ENCODE measurements at places on chromosomes 6 and 20.

GRCh38 chr6:67009818-67010217 is 1302.8 kb upstream of the EYS start:
- DNase-seq: no peak

DNA sequence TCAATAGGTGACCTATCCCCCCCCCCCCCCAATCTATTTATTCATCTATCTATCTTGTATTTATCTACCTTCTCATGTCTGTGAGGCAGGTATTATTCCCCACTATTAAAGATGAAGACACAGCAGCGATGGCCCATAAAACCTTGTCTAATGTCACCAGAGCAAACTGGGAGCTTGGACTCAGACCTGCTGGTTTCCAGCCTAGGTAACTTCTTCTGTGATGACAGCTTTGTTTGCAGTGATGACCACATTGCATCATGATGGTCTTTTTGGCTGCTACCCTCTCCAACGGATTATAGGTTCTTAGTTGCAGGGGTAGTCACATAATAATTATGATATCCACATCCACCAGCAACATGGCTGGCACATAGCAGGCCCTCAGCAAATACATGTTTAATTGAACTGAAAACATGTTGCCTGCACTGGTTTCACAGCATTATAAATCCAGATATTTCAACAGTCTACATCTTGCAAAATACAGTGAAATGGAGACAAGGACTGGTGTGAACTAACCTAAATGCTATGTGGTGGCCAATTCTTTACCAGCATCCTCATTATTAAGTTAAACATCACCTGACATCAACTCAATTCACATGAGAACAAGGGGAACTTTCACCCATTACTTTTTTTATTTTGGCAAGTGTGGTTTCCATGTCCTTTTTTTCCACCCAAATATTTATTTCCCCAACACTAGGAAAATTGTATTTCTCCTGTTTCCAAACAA is 712.5 kb upstream of the NRSN1 start:
- DNase-seq: no peak

- no peak for DNase-seq
Observed at GRCh38 chr6:170003451-170004160, 252.2 kb downstream of the ERMARD start.

GRCh38 chr6:64294034-64294433 is 658.4 kb downstream of the PHF3 start:
- DNase-seq: no peak

- no peak for DNase-seq
Observed at GRCh38 chr6:153167907-153168306, 36.8 kb upstream of the RGS17 start.

GRCh38 chr6:99136488-99136887 is 188.7 kb upstream of the FBXL4 start:
- no peak for DNase-seq

DNA sequence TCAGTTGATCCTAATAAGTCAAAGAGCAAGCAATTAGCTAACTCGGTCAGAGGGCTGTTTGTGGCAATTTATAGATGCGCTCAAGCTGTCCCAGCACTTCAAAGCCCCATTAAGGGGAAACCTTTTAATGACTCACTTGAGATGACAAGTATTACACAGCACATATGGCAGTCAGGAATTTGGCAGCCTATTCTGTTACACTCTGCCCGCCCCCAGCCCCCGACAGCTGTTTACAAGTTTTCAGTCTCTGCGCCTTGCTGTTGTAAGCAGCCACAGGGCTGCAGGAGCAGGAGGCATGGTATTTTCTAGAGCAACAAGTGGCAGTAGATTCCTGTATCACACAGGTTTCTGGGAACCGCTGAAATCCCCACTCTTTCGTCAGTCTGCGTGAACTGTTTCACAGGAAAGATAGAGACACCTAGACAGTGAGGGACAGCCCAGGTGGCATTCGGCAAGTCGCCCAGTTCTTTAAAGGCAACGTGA is 263.0 kb downstream of the FOXC1 start:
- DNase-seq: no peak

GRCh38 chr6:110415086-110415916 is at the start of gene DDO:
Gene DDO (minus strand): TSS chr6:110415575. CDS start chr6:110413462, 2,113 bp downstream.
- DNase-seq: peak; percentile 87

DNA sequence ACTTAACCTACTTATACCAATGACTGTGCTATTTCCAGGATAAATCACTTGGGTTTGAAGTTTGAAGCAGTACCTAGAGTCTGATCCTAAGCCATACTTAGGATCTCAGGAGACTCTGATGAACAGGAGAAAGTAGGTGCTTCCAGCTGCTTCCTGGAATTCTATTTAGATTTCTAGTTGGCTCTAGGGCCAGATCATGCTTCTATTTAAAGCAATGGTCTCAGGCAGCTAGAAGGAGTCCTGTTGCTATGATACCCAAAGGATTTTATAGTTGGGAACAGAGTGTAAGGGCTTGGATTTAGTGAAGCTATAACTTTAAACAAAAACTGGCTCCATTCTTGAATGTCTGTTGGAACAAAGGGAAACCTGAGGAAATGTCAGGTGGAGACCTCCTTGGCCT is 52.4 kb upstream of the TINAG start:
- no peak for DNase-seq

DNA sequence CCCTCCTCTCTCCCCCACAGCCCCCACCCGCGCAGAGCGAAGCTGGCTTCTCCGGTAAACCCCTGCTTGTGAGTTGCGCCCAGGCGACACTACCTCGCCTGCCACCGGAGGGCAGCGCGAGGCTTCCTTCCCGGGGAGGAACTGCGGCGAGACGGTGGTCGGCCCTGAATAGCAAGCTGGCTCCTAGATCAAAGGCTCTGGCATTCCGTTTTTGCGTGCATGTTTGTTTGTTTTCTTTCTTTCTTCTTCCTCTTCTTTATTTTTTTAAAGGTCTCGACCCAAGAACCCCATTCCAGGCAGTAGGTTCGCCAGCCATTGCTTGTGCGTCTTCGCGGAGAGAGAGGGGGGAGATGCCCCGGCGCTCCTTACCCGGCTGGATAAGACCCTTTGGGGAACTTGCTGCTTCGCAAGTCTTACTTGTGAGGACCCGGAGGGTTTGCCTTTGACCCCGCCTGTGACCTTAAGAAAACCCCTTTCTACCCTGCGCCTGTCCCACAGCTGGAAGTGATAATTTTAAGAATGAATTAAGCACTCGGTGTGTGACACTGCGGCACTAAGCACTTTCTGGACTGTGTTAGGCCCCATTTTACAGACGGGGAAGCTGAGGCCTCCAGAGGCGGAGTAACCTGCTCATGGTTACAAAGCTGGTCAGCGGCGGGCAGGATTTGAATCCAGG is 92.7 kb upstream of the SIRPA start:
- peak; percentile 81 for DNase-seq

- DNase-seq: peak; percentile 47
Observed at GRCh38 chr20:53921443-53921973, 148.9 kb downstream of the BCAS1 start.

DNA sequence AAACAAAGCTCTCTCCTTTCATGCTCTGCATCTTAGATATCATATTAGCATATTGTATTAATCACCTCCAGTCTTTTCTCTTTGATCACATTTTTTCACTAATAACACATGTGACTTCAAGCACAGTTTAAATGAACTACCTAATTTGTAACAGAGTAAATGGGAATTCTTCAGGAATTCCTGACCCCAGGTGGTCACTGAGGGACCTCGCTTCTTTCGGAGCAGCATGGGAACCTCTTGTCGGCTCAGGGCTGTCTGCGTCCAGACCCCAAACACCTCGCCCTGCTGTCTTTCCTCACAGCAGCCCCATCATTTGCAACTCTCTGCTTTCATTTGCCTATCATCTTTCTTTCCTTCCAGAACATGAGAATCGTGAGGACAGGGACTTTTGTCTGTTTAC is 103.5 kb downstream of the DACT2 start:
- DNase-seq: no peak

DNA sequence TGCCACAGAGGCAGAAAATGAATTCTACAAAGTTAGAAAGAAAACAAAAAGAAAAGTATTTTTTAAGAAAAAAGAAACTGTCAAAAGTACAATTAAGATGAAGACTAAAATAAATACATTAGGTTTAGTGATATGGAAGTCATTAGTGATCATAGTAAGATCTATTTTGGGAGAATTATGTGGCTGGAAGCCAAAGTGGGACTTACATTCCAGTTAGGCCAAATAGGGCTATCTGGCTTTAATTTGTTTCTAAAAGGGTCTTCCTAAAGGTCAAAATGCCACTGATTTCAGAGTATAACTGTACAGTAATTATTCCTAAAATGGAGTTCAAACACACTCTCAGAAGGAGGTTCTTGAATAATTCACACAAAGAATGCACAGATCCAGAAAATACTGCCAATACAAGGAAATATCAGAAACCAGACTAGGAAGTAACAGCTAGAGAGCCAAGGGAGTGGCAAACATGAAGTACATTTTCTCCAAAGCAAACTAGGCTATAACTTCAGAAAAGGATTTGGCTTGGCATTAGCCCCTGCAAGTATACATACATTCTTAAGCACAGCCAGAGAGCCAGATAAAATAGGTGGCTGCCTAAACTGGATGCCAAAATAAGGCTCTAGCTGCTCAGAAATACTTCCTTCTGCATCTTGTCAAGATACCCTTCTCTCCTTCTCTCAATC is 45.3 kb downstream of the PDSS2 start:
- no peak for DNase-seq

GRCh38 chr6:134123666-134124208 is 71.3 kb upstream of the SLC2A12 start:
- DNase-seq: no peak

GRCh38 chr20:19885939-19886660 is 128.0 kb downstream of the RIN2 start:
- peak; percentile 75 for DNase-seq

DNA sequence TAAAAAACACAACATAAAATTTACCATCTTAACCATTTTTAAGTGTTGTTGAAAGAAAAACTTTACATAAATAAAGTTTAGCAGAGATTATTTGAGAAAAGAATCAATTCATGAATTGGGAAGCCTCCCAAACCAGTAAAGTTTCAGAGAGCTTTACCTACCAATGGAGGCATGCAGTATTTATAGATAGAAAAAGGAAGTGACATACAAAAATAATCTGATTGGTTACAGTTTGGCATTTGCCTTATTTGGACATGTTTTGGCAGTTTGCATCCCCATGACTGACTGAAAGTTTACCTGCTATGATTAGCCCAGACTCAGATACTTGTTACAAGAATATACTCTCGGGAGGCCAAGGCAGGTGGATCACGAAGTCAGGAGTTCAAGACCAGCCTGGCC is 3.7 kb upstream of the CMTR1 start:
- no peak for DNase-seq

DNA sequence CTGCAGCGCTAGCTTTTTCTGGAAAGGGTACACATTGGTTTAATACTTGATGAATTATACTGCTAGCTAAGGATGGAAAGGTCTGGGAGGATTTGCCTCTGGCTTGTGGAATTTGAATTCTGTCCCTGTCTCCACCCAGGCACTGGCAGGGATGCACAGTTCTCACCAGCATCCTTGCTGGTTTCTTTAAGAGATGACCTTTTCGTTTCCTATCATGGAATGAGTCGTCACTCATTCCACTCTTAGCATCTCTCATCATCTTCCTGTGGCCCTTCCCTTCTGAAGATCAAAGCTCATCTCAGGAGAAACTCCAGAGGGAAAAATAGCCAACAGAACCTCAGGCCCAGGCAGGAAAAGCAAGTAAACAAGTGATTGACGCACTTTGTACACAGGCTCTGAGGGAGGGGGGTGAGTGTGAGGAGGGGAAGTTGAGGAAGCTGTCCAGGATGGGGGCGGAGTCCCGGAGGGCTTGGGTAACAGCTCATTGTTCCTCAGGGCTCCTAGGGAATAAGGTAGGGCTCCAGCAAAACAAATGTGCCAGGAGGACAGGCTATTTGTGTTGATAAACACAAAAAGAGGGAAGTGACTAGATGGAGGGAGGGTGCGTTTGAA is 25.7 kb upstream of the SAYSD1 start:
- DNase-seq: no peak

DNA sequence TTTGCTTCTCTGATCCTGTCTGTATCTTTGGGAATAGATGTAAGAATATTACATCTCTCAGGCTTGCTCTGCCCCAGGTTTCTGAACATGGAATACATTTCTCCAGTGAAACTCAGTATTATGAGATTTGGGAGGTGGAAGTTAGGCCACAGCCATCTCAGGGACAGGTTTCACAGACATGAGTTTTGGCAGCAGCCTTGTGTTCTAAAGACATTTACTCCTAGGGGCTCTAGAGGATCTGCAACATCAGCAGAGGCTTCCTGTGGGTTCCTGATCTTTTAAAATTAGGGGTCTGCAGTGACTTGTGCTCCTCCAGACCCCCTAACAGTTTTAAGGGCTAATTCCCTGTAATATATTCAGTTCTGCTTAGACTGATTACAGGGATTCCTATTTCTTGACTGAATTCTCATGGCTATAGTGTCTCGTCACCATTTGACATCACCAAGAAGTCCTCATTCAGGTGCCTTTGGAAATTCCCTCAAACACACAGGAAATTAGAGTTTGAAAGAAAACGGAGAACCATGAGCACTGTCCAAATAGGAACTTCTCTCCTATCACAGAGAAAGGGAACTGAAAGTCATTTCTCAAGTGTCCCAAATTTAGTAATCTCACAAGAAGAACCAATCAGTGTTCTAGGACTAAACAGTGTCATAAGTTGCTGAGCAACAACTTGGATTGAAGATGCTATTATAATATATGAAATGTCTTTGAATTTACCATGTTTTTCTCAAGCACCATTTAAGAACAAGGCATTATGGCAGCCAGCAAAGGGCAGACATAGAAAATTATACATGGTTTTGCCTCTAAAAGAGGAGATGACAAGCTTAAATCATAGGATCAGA is 2.5 kb upstream of the HLA-DRA start:
- DNase-seq: no peak

DNA sequence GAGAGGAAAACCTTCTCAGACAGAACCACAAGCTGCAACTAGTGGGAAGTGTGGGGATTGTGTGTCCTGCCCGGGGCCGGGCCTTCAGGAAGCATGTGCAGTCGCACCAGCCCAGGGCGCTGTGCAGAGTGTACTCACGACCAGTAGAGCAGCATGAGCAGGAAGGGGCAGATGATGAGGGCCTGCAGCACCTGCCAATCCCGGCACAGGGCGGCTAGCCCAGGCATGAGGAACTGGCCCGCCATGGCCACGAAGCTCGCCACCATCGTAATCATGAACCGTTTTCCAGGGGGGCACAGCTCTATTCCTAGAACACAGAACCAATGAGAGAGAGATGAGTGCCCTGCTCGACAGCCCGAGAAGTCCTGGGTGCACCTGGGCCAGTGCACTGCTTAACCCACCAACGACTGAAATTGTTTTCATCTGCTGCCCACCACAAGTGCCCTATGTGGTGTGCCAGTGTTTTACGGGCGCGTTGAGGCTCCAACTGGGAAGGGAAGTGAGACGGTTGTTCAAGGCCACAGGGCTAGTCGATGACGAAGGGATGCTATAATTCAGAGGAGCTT is 65.0 kb downstream of the PSMG4 start:
- no peak for DNase-seq

- peak; percentile 92 for DNase-seq
Observed at GRCh38 chr20:23049201-23050075, at the start of gene THBD. Gene THBD (minus strand): TSS chr20:23049672. CDS start chr20:23049504, 168 bp downstream.

- DNase-seq: no peak
Observed at GRCh38 chr6:106885679-106886078, 88.8 kb downstream of the CD24 start.

GRCh38 chr6:26331218-26332073 is 33.6 kb upstream of the BTN3A2 start:
- DNase-seq: no peak

Measured in right atrium auricular region (tissue), 2 donors.